IMR-90 (cell line): ENCODE measurements at places on chromosomes 1 and 21. TPM values are rescaled to one million over a fixed set of nuclear protein-coding genes. Genes with fewer than 3 reads are reported as not detected.

Gene CHAF1B
- 4.5 and 4.7 TPM in 2 replicates for total RNA-seq

Gene SLC1A7
- not detected in 2 replicates for total RNA-seq

Gene KPRP
- not detected in 2 replicates for total RNA-seq

DNA sequence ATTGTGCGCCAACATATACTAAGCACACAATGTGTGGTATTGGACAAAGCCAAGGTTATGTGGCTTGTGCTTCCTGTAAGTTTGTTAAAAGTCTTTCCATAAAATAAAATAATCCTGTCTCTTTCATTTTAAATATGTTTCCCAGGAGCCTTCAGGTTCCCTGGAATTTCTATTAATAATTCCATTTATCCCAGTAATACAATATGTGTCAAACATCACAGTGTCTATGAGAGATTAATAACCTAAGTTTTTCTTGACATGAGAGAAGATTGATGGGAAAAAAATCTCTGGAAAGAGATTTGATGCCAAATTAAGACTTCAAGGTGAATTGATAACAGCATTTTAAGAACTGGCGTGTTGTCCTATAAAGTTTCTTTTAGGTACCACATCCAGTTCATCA, 507.0 kb downstream of the TTLL7 start:
- DNase-seq, result no peak
- H3K27me3 ChIP-seq, result no peaks in the 10 kb centered on the region
- H3K4me1 ChIP-seq, result no peaks in the 10 kb centered on the region
- no peak overlapping the region for H3K27ac ChIP-seq
- no peak overlapping the region for H3K4me3 ChIP-seq

DNA sequence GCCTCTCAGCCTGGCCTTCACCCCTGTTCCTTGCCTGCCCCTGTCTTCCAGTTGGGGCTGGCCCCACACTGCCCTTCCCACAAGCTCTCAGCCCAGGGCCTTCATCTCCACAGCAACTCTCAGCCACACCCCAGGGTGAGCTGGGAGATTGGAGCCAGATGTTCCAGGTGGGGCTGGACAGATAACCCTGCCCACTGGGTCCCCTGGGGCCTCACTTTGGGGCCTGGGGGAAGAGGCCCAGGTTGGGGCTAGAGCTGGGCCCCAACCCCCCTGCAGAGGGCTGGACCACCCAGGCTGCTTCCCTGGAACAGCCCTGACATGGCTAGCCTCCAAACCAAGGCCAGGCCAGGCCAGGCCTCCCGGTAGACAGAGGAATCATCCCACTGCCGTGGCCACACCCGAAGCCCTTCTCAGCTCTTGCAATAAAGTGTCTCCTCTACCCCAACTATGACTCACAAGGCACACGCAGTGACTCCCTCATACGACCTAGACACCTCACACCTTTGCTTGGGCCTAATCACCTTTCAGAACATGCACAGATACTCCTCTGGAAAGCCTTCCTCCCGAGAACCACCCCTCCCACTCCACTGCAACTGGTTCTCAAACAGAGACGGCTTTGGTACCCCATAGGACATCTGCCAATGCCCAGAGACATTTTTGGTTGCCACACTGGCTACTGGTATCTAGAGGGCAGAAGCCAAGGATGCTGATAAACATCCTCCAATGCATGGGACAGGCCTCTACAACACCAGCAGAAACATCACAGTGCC, 22.2 kb downstream of the SLC2A1 start:
- DNase-seq, result peak; percentile 71
- peaks cover 57% of the 10 kb centered on the region for H3K4me1 ChIP-seq
- no peak overlapping the region for H3K4me3 ChIP-seq
- peak overlapping the region; percentile 21 for H3K27ac ChIP-seq
- H3K27me3 ChIP-seq, result no peaks in the 10 kb centered on the region

DNA sequence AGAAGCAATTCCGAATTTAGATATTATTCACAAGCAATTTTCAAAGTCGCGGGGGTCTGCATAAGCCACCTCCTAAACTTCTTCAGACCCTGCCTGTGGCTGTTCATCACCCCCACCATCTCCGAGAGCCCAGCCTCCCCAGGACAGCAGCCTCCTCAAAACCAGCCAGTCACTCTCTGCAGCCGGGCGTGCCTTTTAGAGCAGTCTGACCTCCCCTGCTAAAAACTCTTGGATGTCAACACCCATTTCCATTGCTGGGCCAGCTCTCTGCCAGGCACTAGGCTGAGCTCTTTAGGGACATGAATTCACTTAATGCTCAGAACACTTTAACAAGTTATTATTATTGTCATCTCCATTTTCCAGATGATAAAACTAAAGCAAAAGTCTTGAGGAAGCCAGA, 11.7 kb downstream of the ADPRS start:
- H3K36me3 ChIP-seq, result no peaks in the 10 kb centered on the region; the same call in 1 of the 2 replicates
- H3K4me3 ChIP-seq, result no peak overlapping the region
- no peak for DNase-seq
- no peaks in the 10 kb centered on the region for H3K27me3 ChIP-seq

- H3K27me3 ChIP-seq, result no peaks in the 10 kb centered on the region
- no peaks in the 10 kb centered on the region for H3K4me1 ChIP-seq
- H3K4me3 ChIP-seq, result no peak overlapping the region
- no peak overlapping the region for H3K27ac ChIP-seq
- DNase-seq, result peak; percentile 25
- peaks cover 8% of the 10 kb centered on the region for H3K36me3 ChIP-seq
Measured at GRCh38 chr21:32298148-32298559, 501 bp upstream of the MRAP start.

- H3K4me3 ChIP-seq, result no peak overlapping the region
- H3K36me3 ChIP-seq, result no peaks in the 10 kb centered on the region
- no peaks in the 10 kb centered on the region for H3K4me1 ChIP-seq
Measured at GRCh38 chr21:42321231-42321630, 6.0 kb upstream of the TFF3 start.

DNA sequence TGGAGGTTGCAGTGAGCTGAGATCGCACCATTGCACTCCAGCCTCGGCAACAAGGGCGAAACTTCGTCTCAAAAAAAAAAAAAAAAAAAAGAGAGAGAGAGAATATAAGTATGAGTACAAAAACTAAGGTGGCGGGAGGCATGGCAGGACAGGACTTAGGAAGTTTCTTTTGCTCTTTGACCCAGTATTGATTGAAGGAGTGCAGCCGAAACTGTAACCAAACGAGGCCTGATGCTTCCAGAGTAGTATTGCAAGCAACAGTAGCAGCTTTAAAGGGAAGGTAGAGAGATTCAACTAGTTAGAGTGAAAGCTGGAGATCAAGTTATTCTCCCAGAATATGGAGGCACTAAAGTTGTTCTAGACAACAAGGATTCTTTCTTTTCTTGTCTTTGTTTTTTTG, 99.2 kb upstream of the CASZ1 start:
- H3K4me1 ChIP-seq, result no peaks in the 10 kb centered on the region
- no peak for DNase-seq
- peaks cover 11% of the 10 kb centered on the region for H3K27me3 ChIP-seq
- H3K36me3 ChIP-seq, result no peaks in the 10 kb centered on the region
- no peak overlapping the region for H3K27ac ChIP-seq
- no peak overlapping the region for H3K4me3 ChIP-seq

DNA sequence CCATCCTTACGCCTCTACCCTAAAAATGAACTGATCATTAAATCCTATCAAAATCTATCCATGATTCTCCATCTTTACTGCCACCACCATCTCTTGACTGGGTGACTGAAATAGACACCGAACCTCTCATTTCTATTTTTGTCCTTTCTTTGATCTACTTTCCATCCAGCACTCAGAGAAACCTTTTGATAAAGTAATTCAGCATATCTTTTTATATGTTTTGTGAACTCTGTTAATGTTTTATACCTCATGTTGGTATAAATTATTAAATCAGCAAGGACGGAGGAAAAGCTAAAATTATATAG, 13.0 kb downstream of the PCNX2 start:
- no peak overlapping the region for H3K4me3 ChIP-seq
- peaks cover under 1% of the 10 kb centered on the region; the same call in 1 of the 2 replicates for H3K36me3 ChIP-seq
- no peaks in the 10 kb centered on the region for H3K4me1 ChIP-seq
- no peak overlapping the region for H3K27ac ChIP-seq
- no peaks in the 10 kb centered on the region for H3K27me3 ChIP-seq

GRCh38 chr1:64516301-64516700, 46.4 kb downstream of the CACHD1 start:
- peaks cover 13% of the 10 kb centered on the region for H3K4me1 ChIP-seq
- H3K36me3 ChIP-seq, result no peaks in the 10 kb centered on the region
- no peak overlapping the region for H3K4me3 ChIP-seq

- H3K4me3 ChIP-seq, result no peak overlapping the region
- no peak for DNase-seq
- H3K27ac ChIP-seq, result no peak overlapping the region
- H3K4me1 ChIP-seq, result no peaks in the 10 kb centered on the region; the same call in 1 of the 2 replicates
Measured at GRCh38 chr1:56938646-56939045, 27.2 kb downstream of the C8B start.

Gene VCAM1
- 19.7 and 21.1 TPM in 2 replicates for total RNA-seq

DNA sequence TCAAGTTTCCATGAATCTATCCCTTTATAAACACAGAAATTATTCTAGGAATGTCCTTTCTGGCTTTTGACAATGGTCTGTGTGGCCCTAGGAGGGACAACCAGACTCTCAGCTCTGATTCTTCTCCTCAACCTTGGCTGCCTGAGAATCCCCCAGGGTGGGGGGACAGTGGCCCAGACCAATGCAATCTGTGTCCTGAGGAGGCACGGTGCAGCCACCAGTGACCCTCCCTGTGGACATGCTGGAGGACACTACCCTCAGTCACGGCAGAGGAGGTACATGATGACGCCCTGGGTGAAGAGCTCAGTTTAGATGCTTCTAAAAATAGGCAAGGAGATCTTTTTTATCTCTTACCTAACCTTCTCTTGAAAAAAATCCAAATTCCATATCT, 91.7 kb downstream of the PGBD5 start:
- no peak overlapping the region for H3K27ac ChIP-seq
- no peak overlapping the region for H3K4me3 ChIP-seq
- no peaks in the 10 kb centered on the region; the same call in 1 of the 2 replicates for H3K4me1 ChIP-seq
- H3K36me3 ChIP-seq, result no peaks in the 10 kb centered on the region
- H3K27me3 ChIP-seq, result no peaks in the 10 kb centered on the region

Gene UBE2U
- total RNA-seq, result not detected in 2 replicates

GRCh38 chr1:25905680-25906643, at the start of gene STMN1:
STMN1 (minus strand) TSS chr1:25906419; CDS start chr1:25904676, 1,743 bp downstream.
- peak; percentile 89 for DNase-seq
- H3K27ac ChIP-seq, result peak within 1 kb of the TSS; percentile 48
- peaks cover 5% of the 10 kb centered on the region for H3K4me1 ChIP-seq
- peak within 1 kb of the TSS; percentile 71 for H3K4me3 ChIP-seq
- H3K27me3 ChIP-seq, result no peaks in the 10 kb centered on the region

DNA sequence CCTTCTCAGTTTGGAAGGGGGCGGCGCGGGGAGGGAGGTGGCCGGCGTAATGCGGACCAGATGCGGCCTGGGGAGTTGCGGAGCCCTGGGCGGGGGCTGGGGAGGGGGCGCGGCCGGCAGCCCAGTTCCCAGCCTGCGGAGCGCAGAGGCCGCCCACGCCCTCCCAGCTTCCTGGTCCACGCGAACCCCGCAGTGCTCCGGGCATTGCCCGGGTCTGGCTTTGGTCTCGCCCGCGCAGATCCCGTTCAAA, 695 bp downstream of the DMBX1 start:
- no peak overlapping the region for H3K4me3 ChIP-seq
- H3K27ac ChIP-seq, result no peak overlapping the region
- no peaks in the 10 kb centered on the region for H3K36me3 ChIP-seq
- peaks cover 95% of the 10 kb centered on the region for H3K27me3 ChIP-seq

Gene NHLH1
- not detected in 2 replicates for total RNA-seq

DNA sequence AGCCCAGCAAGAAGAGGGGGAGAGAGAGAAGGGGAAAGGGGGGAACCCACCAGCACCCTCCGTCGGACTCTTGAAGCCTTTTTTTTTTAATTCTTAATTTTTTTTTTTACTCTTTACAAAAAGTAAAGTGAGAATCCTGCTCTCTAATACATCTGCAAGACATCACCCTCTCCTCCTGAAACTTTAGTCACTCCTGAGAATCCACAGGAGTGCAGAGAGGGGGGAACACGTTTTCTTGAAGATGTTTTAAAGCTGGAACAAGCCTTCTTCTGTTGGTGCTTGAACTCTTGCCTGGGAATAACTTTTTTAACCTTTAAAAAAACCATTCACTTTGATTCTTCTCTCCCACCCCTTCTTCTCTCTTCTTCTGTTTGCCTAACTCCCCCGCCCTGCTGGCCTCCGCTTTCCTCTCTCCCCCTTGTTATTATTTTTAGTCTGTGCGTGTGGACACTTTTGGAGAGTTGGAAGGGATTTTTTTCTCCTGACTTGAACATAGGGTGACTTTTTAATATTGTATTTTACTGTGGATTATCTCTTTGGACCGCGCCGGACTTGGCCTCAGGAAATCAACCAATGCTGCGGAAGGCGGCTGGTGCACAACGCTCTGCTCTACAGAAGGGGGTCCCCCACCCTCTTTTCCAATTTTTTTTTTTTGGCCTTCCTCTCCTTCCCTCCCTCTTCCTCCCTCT, 383 bp upstream of the PRRX1 start:
- H3K27ac ChIP-seq, result peak overlapping the region; percentile 80
- H3K4me3 ChIP-seq, result peak overlapping the region; percentile 88
- H3K36me3 ChIP-seq, result peaks cover 8% of the 10 kb centered on the region; the same call in 1 of the 2 replicates
- H3K27me3 ChIP-seq, result no peaks in the 10 kb centered on the region
- peaks cover 10% of the 10 kb centered on the region for H3K4me1 ChIP-seq

Gene KCNE2
- total RNA-seq, result not detected in 2 replicates

GRCh38 chr1:77652268-77652667, 30.2 kb downstream of the ZZZ3 start:
- no peaks in the 10 kb centered on the region for H3K36me3 ChIP-seq
- H3K27ac ChIP-seq, result no peak overlapping the region

- DNase-seq, result no peak
- H3K27me3 ChIP-seq, result peaks cover 39% of the 10 kb centered on the region
- no peak overlapping the region for H3K27ac ChIP-seq
- H3K4me3 ChIP-seq, result no peak overlapping the region
- H3K4me1 ChIP-seq, result no peaks in the 10 kb centered on the region
- H3K36me3 ChIP-seq, result no peaks in the 10 kb centered on the region
Measured at GRCh38 chr1:6935361-6935883, 150.2 kb downstream of the CAMTA1 start.

Gene KCNJ6
- total RNA-seq, result under 0.01 TPM in 2 replicates

DNA sequence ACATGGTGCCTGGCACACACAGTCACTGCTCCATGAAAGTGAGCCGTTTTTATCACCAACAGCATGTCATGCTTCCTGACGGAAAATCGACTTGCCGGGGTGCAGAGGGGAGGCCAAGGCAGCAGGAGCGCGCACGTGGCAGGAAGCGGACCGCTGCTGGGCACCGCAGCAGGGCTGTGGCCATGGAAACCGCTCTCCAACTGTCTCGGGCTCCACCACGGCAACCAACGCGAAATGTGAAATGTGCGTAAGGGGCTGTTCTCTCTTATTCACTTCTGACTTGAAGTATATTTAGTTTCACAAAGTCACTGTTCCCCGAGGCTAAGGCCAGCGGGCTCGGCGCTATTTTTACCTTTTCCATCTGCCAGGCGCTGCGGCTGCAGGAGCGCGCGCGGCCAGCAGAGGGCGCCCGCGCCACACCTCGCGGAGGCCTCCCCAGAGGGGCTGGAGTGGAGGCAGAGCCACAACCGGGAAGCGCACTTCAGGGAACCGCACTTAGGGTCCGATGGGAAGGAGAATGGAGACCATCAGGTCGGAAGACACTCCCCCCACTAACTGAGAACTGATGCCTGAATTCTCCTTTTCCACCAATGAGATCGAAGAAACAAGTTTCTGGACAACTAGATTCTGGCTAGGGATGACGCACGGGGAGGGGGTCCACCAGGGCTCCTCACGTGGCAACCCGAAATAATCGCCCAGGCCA, 19.7 kb downstream of the RCC2 start:
- peaks cover 54% of the 10 kb centered on the region for H3K36me3 ChIP-seq
- H3K27ac ChIP-seq, result no peak overlapping the region
- H3K4me3 ChIP-seq, result no peak overlapping the region
- H3K27me3 ChIP-seq, result no peaks in the 10 kb centered on the region
- H3K4me1 ChIP-seq, result peaks cover 6% of the 10 kb centered on the region; the same call in 1 of the 2 replicates

Gene OR10Z1
- not detected in 2 replicates for total RNA-seq

- no peaks in the 10 kb centered on the region for H3K4me1 ChIP-seq
- H3K4me3 ChIP-seq, result no peak overlapping the region
- no peaks in the 10 kb centered on the region for H3K36me3 ChIP-seq
- no peak overlapping the region for H3K27ac ChIP-seq
Measured at GRCh38 chr1:18045621-18046020, 62.0 kb upstream of the IGSF21 start.

Gene BMP8B
- total RNA-seq, result not detected in 2 replicates
